ENCODE measurements at places on chromosomes 7 and 10. TPM values are rescaled to one million over a fixed set of nuclear protein-coding genes. Genes with fewer than 3 reads are reported as not detected.

The AMPH gene
- 0.05 TPM for polyA plus RNA-seq

The FBXL13 gene
- polyA plus RNA-seq: 1.1 TPM

The SEM1 gene
- 40.7 TPM for polyA plus RNA-seq

The ETV1 gene
- 24.9 TPM for polyA plus RNA-seq

The VWC2 gene
- not detected for polyA plus RNA-seq

The LRRC18 gene
- not detected for polyA plus RNA-seq

The CALN1 gene
- polyA plus RNA-seq: not detected

DNA sequence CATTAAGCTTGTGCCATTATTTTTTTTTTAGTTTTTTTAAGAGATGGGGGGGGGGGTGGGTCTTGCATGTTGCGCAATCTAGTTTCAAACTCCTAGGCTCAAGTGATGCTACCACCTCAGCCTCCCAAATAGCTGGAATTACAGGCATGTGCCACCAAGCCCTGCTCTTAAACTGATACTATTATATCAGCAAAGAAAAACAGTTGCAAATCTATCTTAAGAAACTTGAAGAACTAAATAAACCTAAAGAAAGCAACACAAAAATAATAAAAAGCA is 47.5 kb downstream of the BRAF start:
- no peaks in the 10 kb centered on the region for H3K27me3 ChIP-seq
- no peaks in the 10 kb centered on the region for H3K36me3 ChIP-seq
- H3K27ac ChIP-seq: no peak overlapping the region
- no peak overlapping the region for H3K4me3 ChIP-seq

DNA sequence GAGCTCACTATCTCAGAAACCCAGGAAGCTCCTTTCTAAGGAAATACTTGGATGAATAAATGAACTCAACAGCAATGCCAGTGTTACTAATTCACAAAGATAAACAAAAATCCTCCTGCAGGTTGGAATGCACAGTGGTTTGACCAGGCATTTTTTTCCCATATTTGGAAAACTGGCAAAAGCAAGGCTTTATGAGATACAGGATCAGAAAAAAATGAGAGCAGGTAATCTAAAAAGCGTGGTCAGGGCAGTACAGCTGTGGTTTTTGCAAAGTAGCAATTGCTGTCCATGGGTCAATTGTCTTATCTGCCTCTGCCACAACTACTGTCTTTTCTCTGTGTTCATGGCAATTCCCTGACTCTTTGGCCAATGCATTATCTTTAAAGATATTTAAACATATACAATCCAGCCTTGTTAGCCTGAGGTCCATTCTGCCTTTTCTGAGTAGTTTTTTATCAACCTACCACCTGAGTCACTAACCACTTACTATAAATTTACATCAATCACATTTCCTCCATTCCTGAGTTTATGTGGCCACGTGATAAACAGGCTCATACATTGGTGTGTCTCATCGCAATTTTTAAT is 564.5 kb upstream of the IGFBP3 start:
- peaks cover 19% of the 10 kb centered on the region for H3K4me1 ChIP-seq
- H3K27me3 ChIP-seq: no peaks in the 10 kb centered on the region

DNA sequence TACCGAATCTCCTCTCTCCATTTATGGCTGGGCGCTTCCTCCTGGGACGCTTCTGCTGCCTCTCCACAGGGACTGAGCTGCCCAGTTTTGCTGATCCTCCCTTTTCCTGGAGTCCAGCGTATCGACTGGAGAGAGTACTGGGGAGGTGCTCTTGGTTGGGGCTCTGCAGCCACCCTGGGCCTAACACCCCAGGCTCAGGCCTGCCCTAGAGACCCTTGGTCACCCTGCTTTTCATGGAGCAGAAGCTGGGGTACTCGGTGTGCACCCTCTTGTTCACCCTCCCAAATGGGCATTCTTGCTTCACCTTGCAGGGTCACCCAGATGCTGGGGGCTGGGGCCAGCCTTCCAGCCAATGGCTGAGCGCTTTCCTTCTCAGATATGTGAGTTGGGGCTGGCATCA is 88.8 kb upstream of the RET start:
- H3K4me1 ChIP-seq: peaks cover 71% of the 10 kb centered on the region
- no peaks in the 10 kb centered on the region for H3K36me3 ChIP-seq
- H3K27ac ChIP-seq: no peak overlapping the region
- H3K27me3 ChIP-seq: no peaks in the 10 kb centered on the region

GRCh38 chr7:81752318-81752714 is 17.5 kb downstream of the HGF start:
- H3K27me3 ChIP-seq: no peaks in the 10 kb centered on the region
- H3K4me3 ChIP-seq: no peak overlapping the region

GRCh38 chr10:133274751-133275683 is 1.7 kb downstream of the ADAM8 start:
- H3K27me3 ChIP-seq: no peaks in the 10 kb centered on the region
- H3K36me3 ChIP-seq: peaks cover 13% of the 10 kb centered on the region
- no peak for DNase-seq
- no peak overlapping the region for H3K27ac ChIP-seq
- H3K4me1 ChIP-seq: no peaks in the 10 kb centered on the region
- H3K4me3 ChIP-seq: no peak overlapping the region

DNA sequence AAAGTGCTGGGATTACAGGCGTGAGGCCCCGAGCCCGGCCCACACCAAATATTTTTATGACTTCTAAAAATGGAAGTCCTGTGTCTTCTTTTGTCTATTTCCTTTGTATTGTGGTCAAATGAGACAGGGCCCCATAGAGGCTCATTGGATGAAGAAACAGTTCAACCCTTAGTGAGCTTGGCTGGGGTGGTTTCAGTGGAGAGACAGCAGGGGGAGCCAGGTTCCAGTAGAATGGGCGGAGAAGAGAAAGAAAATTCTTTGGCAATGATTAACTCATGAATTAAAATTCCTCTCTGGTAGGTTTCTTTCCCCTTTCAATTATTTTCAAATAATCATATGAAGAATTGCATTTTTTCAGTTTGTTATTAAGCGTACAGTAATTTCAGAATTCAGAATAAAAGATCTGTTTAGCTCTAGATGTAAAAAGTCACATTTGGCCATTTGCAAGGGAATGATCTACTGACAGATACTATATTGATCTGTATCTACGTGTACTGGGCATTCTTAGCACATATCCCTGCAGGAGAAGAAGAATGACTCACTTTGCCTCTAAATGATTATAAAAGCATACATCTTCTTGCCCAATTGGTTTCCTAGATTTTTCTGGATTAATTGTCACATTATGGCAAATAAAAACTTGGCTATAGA is 43.2 kb downstream of the PNLIPRP3 start:
- H3K27ac ChIP-seq: no peak overlapping the region
- no peaks in the 10 kb centered on the region for H3K36me3 ChIP-seq
- H3K4me1 ChIP-seq: no peaks in the 10 kb centered on the region
- no peaks in the 10 kb centered on the region for H3K27me3 ChIP-seq
- no peak overlapping the region for H3K4me3 ChIP-seq

- H3K4me3 ChIP-seq: peak overlapping the region; percentile 42
- DNase-seq: no peak
Measured at GRCh38 chr7:130294314-130294713, 1.4 kb downstream of the CPA4 start.

- peaks cover 27% of the 10 kb centered on the region for H3K36me3 ChIP-seq
- H3K4me3 ChIP-seq: no peak overlapping the region
- no peaks in the 10 kb centered on the region for H3K4me1 ChIP-seq
- DNase-seq: no peak
- no peaks in the 10 kb centered on the region for H3K27me3 ChIP-seq
Measured at GRCh38 chr7:112296432-112296831, 89.9 kb downstream of the ZNF277 start.

DNA sequence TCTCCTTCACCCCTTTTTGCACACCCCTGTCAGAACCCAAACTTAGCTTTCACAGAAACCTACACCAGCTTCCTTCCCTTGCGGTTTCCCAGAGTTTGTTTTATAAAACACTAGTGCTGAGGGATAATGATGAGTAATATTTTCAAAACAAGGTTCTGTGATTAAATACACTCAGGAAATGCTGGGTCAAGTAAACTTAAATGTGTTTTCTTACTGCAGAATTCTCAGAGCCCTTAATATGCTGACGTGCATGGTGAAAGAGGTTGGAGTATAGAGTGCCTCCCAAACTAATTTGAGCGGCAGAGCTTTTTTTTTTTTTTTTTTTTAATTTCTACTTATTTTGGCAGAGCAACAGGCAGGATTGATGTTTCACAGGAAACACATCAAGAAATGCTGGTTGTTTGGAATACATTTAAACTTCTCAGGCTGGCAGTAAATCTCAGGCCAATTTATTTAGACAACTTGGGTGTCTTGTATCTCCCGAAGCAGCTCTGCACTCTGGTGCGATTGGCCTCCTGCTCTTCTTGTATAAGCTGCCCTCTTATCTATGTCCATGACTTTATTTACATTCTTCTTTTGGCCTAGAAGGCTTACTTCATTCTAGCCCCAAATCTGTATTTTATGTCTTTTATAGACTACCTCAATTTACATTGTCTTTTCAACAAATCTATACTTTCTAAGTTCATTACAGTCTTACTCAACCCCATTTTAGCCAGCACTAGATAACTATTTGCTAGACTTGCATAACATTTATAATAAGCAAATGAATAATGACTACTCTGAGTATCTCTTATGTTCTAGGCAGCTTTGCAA is 165.4 kb downstream of the BMPER start:
- H3K4me1 ChIP-seq: peaks cover 37% of the 10 kb centered on the region
- no peak for DNase-seq
- H3K27ac ChIP-seq: peak overlapping the region; percentile 43
- no peak overlapping the region for H3K4me3 ChIP-seq
- no peaks in the 10 kb centered on the region for H3K27me3 ChIP-seq

GRCh38 chr7:43240565-43240964 is 128.1 kb downstream of the HECW1 start:
- no peaks in the 10 kb centered on the region for H3K4me1 ChIP-seq
- peaks cover 35% of the 10 kb centered on the region for H3K27me3 ChIP-seq
- no peak overlapping the region for H3K4me3 ChIP-seq
- no peak overlapping the region for H3K27ac ChIP-seq
- H3K36me3 ChIP-seq: no peaks in the 10 kb centered on the region

- H3K4me3 ChIP-seq: no peak overlapping the region
- DNase-seq: no peak
- peaks cover 56% of the 10 kb centered on the region for H3K36me3 ChIP-seq
Measured at GRCh38 chr7:47526466-47526865, 55.4 kb downstream of the TNS3 start.

All from SK-N-SH (cell line).